HepG2 (cell line): ENCODE measurements at places on chromosomes 3 and 15. TPM values are rescaled to one million over a fixed set of nuclear protein-coding genes. Genes with fewer than 3 reads are reported as not detected.

DNA sequence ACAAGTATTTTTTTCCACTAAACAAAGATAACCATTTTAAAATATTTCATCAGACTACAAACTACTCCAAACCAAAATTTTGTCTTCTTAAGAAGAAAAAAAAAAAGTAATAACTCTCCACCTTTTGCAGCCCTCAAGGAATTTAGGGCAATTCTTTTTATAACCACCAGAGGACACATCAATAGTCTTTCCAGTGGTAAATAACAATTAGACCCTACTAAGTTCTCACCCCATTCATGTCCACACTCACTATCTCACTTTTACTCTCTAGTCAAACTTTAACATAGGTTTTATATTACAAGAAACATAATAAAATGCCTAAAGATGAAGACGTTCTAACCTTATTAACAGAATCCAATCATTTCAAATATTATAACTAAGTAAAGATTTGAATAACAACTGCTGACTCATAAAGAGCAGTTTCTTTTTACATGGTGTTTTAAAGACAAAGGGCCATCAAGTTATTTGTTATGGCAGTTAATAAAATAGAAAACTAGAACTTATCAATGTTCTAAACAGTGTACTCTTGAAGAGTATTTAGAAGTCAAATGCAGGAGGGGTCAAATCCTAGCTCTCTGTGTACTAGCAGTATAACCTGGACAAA, 33.0 kb downstream of the CCDC39 start:
- no peak for DNase-seq

DNA sequence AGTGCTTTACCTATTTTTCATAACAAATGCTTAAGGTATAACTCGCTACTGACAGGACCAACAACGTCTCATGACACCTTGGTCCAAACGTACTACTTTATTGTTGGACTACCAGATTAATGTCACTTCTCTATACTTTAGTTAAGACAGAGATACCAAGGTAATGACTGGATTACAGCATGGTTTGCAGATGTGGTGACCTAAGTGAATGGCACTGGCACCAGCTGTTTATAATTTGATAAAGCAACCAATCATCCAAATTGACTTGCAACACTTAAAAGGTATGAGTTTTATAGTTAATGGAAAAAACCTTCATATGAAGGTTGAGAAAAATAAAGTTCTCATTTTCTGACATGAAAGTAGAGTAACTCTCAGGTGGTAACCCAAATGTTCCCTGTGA, 209.0 kb downstream of the NEK10 start:
- no peak for DNase-seq

The TLR9 gene
- not detected in 2 replicates for total RNA-seq

GRCh38 chr3:161500068-161500796, 3.6 kb downstream of the OTOL1 start:
- DNase-seq, result peak; percentile 1

DNA sequence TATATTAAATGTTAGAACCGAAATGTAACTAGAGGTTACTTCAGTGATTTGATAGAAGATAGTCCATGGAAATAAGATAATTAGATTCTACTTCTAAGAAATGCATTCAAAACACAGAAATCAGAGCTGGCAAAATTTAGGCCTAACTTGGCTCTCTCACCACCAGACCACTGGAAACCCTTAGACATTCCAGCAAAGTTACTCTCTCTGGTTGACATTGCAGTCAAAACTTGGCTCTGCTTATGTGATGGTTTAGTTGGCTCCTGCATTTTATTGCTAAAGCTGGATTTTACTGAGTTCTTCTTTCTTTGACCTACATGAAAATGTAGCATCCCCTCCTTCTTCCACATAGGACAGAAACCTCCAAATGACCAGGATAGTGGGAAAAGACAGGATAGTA, 35.4 kb upstream of the CBLB start:
- DNase-seq, result no peak

- DNase-seq, result no peak
Observed at GRCh38 chr15:39622660-39623516, 42.0 kb downstream of the THBS1 start.

The CCR3 gene
- not detected in 2 replicates for total RNA-seq
